T-helper 9 cell (primary cell): ENCODE measurements at places on chromosomes 2 and 18.

GRCh38 chr2:226002438-226002837 is 602.9 kb downstream of the NYAP2 start:
- no peak for DNase-seq

DNA sequence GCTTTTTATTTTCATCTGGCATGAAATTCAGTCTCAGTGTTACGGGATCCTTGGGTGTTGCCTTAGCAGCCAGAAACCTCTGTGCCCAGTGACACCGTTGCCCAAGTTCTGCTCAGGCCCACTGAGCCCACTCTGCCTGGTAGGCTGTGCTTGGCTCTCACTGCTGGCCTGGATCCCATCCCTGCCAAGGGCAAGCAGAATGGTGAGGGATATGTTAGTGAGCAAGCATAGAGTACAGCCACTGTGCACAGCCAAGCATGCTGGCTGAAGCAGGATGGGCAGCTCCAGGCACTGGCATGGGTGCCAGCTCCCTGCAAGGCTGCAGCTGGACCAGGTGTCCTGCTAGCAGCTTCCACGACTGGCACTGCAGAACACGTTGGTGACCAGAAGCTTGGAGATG is 194.7 kb upstream of the TFPI start:
- no peak for DNase-seq

DNA sequence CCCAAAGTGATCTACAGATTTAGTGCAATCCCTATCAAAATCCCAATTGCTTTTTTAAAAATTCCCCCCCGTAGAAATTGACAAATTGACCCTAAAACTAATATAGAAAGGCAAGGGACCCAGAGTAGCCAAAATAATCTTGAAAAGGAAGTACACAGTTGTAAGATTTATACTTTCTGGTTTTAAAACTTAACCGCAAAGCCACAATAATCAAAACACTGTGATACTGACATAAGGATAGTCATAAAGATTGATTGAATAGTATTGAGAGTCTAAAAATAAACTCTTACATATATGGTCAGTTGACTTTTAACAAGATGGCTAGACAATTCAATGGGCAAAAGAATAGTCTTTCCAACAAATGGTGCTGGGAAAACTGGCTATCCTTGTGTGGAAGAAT is 58.7 kb upstream of the GAREM2 start:
- no peak for DNase-seq

DNA sequence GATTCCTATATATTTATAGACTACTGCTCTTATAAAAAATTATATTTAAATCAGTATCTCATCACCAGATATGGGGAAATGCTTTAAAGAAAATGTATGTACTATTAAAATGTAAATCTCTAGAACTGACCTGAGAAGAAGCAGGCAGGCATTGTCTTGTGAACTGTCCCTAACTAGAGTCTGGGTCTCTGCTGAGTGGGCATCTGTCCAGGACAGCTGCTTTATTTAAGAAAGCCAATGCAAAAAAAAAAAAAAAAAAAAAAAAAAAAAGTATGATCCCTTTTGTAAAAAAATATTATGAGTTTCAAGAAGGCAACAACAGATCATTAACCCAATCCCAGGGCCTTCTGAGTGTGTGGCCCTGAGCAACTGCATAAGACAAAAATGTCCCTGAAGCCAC is 66.0 kb downstream of the PAX3 start:
- DNase-seq = no peak

- DNase-seq = no peak
Observed at GRCh38 chr18:58596265-58596681, 32.6 kb downstream of the ALPK2 start.

- DNase-seq = no peak
Observed at GRCh38 chr2:99898336-99899048, 243.9 kb downstream of the AFF3 start.

DNA sequence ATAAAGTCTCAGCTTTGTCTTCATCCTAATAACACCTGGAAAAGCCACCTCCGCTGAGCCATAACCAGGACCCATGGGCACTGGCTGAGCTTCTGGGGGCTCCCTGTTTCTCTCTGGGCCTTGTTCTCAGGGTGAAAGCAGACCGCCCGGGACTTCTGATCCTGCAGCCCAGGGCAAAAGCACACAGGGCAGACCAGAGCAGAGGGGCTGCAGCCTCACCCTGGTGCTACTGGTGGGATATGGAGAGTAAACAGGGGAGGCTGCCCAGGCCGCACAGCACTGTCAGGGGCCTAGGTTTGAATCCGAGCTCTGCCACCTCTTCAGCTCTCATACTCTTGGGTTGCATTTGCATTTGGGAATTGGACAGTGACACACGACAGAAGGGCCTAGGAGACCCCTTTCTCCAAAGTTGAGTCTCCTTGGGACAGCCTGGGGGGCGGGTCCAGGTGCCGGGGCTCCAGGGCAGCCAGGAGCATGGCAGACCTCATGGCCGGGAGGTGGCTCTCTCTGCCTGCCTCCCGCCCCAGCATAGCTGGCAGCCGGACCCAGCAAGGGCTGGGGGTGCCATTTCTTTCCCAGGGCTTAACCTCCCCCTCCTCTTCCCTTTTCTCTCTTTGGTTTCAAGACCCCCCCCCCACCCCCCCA is 164.9 kb downstream of the INHBB start:
- DNase-seq = no peak

DNA sequence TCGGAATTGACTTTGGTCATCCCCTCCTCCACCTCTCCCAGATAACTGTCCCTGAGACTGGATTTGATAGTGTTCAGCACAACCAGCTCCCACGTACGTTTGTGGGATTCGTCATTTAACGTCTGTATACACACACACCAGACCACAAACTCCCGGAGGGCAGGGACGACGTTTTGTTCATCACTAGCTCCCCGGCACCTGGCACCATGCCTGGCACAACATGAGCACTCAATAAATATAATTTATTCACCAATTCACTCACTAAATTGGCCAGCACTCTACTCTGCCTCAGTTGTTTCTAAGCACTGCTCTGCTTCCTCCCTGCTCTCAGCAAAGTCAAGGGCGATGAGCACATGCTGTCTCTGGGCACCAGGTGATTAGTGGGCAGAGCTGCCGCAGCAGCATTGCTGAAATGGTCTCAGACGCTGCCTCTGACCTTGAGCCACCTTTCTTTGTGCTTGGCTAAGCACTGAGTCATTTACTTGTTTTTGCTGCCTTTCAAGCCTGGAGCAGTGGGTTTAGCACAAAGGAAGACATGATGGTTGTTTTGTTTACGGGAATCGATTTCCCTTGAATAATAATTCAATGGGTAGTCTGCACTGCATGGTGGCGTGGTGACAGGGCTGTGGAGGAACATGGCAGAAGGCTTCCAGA is 19.3 kb upstream of the LOXHD1 start:
- no peak for DNase-seq

GRCh38 chr2:176514276-176514675 is 245.0 kb downstream of the MTX2 start:
- no peak for DNase-seq

DNA sequence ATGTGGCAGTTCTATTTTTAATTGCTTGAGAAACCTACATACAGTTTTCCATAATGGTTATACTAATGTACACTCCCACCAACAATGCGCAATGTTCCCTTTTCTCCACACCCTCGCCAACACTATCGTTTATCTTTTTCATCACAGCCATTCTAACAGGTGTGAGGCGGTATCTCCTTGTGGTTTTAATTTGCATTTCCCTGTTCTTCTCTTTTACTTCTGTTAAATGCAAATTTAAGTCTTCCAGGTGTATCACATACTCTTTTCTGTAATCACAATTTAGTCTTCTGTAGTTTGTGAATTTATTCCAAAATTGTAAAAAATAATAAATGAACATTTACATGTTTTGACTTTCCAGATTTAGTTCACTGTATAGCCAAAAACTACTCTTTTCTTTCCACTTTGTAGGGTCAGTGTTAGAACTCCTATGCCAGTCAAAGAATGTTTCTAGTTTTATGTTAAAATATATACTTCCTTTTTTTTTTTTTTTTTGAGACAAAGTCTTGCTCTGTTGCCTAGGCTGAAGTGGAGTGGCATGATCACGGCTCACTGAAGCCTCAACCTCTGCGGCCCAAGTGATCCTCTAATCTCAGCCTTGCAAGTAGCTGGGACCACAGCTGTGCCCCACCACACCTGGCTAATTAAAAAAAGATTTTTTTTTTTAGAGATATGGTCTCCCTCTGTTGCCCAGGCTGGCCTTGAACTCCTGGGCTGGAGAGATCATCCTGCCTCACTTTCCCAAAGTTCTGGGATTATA is 15.4 kb upstream of the ACYP2 start:
- no peak for DNase-seq
